Hepatic stellate cell (primary cell): ENCODE measurements at places on chromosomes 1 and 21.

- DNase-seq, result no peak
These were observed 2.3 kb upstream of the PMVK start for GRCh38 chr1:154938604-154939399.

DNA sequence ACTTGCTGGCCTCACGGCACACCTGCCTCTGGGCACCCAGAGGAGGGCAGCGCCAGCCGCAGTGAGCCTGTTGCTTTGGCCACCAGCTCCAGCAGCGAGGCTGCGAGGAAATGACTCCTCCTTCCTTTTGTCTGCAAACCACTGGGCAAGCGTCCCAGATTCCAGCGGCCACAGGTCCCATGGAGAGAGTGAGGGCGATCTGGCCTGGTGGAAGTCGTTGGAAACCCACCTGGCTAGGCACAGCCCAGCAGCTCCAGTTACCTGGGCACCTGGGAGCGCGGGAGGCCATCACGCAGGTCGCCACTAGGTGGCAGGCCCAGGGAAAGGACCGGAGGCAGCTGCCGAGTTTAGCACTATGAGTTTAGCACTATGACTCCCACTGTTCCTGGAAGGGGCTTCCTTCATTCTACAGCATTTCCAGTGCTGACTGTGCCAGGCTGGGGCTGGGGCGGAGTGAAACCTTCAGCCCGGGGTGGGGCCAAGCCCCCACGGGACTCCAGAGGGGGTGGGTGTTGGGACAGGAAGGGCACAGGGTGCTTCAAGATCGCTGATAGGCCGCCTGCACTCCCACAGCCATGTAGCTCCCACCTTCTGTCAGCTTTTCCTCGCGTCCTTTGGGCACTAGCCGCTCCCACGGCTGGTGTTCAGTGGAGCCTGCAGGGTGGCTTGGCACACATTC, 1.1 kb upstream of the ESPN start:
- no peak for DNase-seq

GRCh38 chr1:201742476-201742875, 86.5 kb upstream of the IPO9 start:
- DNase-seq, result no peak

- no peak for DNase-seq
These were observed 93.3 kb upstream of the COG2 start for GRCh38 chr1:230548997-230549396.

GRCh38 chr1:46343705-46344104, 3.1 kb downstream of the NSUN4 start:
- no peak for DNase-seq

DNA sequence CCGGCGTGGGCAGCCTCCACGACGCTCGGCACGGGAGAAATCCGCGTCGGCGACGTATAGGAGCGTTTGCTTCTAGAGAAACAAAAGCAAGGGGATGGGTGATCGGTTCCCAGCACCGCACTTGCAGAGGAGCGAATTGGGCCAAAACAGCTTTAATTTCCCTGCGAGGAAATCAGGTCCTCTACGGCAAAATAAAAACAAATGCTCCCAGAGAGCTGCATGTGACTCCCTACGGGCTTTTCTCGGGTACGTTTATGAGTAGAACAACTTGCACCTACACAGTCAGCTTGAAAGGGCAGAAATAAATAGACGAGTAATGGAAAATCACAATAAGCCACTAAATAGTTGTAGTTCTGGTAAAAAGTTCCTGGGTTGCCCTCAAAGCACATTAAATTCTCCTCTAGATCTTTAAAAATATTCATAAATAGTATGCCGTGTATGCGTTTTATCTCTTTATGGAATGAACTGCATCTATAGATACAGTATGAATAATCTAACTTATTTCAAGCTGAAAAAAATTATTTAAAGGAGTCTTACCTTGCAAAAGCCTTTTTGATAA, 1.2 kb downstream of the NHLH2 start:
- no peak for DNase-seq

DNA sequence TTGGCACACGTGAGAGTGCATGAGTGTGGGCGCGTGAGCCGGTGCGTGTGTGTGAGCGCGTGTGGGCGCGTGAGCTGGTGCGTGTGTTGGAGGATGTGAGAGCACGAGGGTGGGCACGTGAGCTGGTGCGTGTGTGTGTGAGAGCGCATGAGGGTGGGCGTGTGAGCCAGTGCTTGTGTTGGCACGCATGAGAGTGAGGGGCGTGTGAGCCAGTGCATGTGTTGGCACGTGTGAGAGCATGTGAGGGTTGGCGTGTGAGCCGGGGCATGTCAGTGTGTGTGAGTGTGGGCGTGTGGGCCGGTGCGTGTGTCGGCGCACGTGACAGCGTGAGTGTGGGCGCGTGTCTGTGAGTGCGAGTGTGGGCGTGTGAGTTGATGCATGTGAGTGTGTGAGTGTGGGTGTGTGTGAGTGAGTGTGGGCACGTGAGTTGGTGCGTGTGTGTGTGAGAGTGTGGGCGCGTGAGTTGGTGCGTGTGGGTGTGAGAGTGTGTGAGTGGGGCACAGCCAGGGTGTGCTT, 45.7 kb upstream of the ARHGEF16 start:
- DNase-seq, result no peak

DNA sequence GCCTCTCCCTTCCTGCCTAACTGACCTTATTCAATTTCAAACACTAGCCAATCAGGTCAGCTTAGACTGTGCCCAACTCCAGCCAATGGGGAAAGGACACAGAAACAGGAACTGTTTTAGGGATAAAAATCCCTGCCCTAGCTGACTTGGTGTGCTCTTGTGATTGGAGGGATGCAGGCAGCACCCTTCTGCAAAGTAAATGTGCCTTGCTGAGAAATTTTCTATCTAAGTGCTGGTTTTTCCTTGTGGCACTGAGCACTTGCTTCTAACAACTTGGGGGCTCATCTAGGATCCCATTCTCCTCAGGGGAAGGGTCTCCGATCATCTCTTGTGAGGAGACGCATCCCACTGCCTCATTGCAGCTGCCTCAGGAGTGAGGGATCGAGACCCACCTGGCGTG, 10.7 kb upstream of the CD2 start:
- no peak for DNase-seq

DNA sequence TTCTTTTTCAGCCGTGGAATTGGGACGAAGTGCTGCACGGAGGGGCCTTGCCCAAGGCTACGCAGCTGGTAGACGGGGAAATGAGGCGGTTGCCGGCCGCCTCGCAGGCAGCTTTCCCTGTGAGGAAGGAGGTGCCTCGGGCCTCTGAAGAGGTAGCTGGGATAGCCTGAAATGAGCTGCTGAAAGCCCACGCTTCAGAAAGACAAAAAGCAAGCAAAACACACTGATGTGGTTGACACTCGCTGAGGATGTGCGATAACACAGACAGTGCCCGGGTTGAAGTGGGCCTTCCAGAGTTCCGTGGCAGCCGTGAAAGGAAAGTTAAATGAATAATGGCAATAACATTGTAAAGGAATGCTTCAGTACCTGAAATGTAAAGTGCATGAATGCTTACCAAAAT, 47.2 kb downstream of the S1PR1 start:
- no peak for DNase-seq

GRCh38 chr1:181139631-181140061, 51.1 kb downstream of the IER5 start:
- DNase-seq, result peak; percentile 65

DNA sequence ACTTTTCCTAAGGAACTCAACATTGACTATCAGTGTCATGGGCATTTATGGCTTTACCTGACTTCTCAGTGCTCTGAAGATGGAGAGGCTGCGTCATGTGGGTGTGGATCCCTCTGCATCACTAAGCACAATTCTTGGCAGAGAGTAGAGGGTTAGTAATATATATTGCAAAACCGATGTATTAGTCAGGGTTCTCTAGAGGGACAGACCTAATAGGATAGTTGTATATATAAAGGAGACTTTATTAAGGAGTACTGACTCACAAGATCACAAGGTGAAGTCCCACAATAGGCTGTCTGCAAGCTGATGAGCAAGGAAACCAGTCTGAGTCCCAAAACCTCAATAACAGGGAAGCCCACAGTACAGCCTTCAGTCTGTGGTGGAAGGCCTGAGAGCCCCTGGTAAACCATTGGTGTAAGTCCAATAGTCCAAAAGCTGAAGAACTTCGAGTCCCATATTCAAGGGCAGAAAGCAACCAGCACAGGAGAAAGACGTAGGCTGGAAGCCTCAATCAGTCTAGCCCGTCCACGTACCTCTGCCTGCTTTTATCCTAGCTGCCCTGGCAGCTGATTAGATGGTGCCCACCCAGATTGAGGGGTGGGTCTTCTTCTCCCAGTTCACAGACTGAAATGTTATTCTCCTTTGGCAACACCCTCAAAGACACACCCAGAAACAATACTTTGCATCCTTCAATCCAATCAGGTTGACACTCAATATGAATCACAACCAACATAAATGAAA, 159.7 kb upstream of the NRIP1 start:
- no peak for DNase-seq

- no peak for DNase-seq
These were observed 14.7 kb upstream of the GSTM4 start for GRCh38 chr1:109641078-109641740.

DNA sequence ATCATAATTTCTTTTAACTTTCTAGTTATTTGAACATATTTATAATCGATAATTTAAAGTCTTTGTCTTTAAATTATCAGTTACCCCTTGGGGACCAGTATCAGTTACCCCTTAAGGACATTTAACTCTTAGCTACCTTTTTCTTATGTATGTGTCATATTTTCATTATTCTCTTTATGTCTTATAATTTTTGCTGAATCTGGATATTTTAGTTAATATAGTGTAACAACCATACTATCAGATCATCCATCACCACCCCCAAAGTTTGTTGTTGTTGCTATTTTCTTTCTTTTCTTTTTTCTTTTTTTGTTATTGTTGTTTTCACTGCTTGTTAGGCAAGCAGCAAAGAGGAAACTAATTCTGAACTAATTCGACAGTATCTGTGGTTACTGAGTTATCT, 57.0 kb upstream of the TNFSF18 start:
- no peak for DNase-seq

GRCh38 chr21:36518883-36519492, 39.1 kb upstream of the CLDN14 start:
- DNase-seq, result no peak

DNA sequence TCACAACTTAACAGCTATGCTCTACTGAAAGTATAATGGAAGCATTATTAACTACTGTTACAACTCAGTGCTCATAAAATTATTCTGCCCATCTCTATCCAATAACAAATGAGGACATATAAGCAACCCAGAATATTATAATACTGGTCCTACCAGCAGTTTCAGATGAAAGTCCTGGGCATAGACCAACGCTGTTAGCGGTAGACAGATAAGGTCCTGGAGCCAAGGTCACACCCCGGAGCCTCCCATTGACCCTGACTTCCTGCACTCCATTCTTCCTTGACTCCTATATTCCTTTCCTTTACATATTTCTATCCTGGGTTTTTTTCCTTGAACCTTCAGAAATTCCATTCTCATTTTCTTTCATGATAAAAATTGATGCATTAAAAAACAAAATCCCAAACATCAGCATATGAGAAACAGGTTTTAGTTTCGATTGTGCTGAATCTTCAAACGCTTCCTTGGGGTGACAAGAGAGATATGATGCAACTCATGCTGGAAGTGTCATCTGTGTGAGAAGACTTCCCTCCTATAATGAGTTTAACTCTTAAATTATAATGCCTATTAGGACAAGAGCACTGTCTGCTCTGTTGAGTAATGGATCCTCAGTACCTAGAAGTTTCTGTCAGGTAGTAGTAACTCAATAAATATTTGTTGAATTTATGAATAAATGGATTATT, 831.1 kb downstream of the LRRIQ3 start:
- no peak for DNase-seq

DNA sequence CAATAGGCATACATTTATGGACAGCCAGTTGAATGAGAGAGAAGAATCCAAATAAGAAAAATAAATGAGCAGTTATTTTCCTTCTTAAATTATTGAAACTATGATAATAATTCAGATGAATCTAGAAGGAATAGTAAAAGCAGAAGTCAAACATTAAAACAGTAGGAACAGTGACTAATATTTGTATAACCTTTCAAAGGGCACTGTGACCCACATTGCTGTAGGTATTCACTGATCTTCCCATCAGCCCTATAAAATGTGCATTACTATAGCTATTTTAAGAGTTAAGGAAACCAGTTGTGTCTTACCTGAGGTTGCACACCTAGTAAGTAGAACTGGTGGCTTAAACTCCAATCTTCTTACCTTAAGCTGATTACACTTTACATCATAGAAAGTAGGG, 102.8 kb upstream of the ARTN start:
- no peak for DNase-seq
